ENCODE measurements at places on chromosomes 16 and 17.

GRCh38 chr16:30567991-30568638 is 3.4 kb downstream of the ZNF688 start:
- ATAC-seq = no peak

DNA sequence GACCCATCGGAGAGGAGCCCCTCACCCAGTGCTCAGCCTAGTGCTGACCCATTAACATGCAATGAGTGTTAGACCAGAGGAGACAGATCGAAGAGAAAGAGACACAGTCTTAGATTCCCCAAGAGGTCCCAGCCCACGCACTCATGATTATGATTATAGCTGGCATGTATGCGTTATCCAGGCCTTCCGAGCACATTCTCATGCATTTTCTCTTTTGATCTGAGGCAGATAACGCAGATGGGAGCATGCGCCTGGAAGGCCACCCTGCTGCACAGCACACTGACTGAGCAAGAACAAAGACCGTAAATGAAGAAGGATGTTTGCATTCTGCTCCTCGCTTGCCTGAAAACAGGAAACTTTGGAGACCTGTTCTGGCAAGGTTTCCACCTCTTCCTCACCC is 232.7 kb downstream of the SOX9 start:
- ATAC-seq = peak; percentile 28

- ATAC-seq = no peak
Measured at GRCh38 chr17:15492791-15493692, 25.6 kb upstream of the CDRT4 start.

GRCh38 chr16:76207270-76207669 is 69.9 kb upstream of the CNTNAP4 start:
- ATAC-seq = no peak

Data from SK-N-SH treated with all-trans-retinoic acid at 6 μM for 48 hours (cell line).